ENCODE measurements at places on chromosomes 7 and 10. TPM values are rescaled to one million over a fixed set of nuclear protein-coding genes. Genes with fewer than 3 reads are reported as not detected.

- H3K36me3 ChIP-seq = no peaks in the 10 kb centered on the region
- no peak overlapping the region for H3K27ac ChIP-seq
- no peak for DNase-seq
- no peak overlapping the region for H3K4me3 ChIP-seq
- peaks cover 7% of the 10 kb centered on the region for H3K27me3 ChIP-seq
Measured at GRCh38 chr7:116483271-116483942, 16.1 kb upstream of the CAV2 start.

DNA sequence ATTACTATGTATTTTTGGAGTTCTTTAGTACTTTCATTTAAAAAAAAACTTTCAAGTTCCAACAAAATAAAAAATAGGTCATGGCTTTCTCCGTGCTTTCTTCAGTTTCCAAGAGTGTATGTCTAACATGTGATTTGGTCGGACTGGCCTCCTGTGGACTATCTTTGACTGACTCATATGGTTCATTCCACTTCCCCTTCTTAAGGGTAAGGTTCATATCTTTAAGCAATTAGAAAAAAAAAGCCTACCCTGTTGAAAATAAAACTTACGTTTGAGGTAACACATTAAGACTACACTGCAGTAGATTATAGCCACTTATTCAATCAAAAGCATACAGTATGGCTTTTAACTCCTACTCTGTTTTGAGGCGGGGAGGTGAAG lies 112.8 kb upstream of the AHR start:
- no peak overlapping the region for H3K4me3 ChIP-seq
- DNase-seq = no peak
- H3K36me3 ChIP-seq = peaks cover 4% of the 10 kb centered on the region
- peaks cover 8% of the 10 kb centered on the region for H3K4me1 ChIP-seq
- H3K27ac ChIP-seq = no peak overlapping the region

DNA sequence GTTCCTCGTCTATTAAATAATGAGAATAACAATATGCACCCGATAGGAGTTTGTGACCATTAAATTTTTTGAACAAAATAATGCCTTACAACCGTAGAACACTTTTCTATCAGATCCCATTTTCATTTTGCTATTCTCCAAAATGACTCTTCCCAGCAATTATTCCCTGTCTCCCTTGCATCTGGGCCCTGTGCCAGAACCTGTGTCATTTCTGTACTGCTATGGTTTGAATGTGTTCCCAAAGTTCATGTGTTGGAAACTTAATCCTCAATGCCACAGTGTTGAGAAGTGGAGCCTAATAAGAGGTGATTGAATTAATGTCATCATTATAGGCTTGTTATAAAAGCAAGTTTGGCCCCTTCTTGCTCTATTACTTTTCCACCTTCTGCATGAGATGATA lies 33.2 kb upstream of the SMNDC1 start:
- no peak overlapping the region for H3K4me3 ChIP-seq
- peaks cover 38% of the 10 kb centered on the region for H3K4me1 ChIP-seq
- DNase-seq = no peak
- H3K27me3 ChIP-seq = peaks cover 11% of the 10 kb centered on the region

DNA sequence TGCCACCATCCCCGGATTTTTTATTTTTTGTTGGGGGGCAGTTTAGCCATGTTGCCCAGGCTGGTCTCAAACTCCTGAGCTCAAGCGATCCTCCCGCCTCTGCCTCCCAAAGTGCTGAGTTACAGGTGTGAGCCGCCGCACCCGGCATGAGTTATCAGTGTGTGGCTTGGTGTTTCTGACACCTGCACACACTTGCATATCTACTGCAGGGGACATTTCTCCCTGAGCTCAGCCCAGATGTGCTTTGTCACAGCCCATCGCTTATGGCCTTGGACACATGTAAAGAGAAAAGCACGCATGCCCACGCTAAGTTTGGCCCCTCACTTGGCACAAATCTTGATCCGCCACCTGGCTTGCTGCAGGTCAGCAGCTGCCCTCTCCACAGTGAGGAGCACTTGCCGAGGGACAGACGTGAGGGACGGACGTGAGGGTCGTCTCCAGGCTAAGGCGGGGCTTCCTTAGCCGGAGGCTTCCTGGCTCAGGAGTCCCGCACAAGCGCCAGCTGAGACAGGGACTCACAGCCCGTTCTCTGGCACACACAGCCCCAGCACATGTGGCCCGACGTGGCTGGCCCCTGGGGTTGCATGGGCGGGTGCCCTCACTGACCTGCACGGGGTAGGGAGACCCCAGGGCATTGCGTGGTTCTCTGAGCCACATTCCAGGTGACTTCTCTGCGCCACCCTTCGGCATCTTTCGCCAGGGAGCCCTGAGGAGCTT lies 11.8 kb downstream of the CYP2W1 start:
- H3K36me3 ChIP-seq = no peaks in the 10 kb centered on the region
- H3K27ac ChIP-seq = no peak overlapping the region
- peak; percentile 30 for DNase-seq
- H3K27me3 ChIP-seq = no peaks in the 10 kb centered on the region
- no peak overlapping the region for H3K4me3 ChIP-seq

The ZPBP gene
- total RNA-seq = not detected

The PWWP2B gene
- 16.6 TPM for total RNA-seq

The BAIAP2L1 gene
- 1.4 TPM for total RNA-seq

The DKK1 gene
- not detected for total RNA-seq

The FAM25A gene
- not detected for total RNA-seq

The CDCA7L gene
- total RNA-seq = 60.7 TPM

The GPR158 gene
- not detected for total RNA-seq

Data from activated naive CD8-positive, alpha-beta T cell treated with anti-CD3 and anti-CD28 coated beads, Interleukin-2, amount 10 ng/mL, durations not matched to agents 7 days and 5 days (primary cell).